ENCODE measurements at places on chromosomes 3 and 15.

- DNase-seq: no peak
Measured at GRCh38 chr3:156170571-156170970, 50.2 kb downstream of the KCNAB1 start.

DNA sequence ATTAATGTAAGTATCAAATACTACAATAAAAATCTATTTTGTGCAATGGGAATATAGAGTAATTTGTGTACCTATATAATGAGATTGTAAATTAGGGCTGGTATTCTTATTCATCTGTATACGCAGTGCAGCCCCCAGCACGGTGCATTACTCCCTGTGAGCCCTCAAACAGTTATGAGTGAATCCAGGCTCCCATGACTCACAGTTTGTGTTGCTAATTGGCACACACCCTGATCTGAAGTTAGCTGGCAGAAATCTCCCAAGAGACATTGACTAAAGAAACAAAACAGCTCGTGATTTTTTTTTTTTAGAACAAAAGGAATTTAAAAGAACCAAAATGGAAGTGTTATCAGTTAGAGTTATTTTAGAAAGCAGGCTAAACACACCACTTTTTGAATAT lies 15.7 kb downstream of the GK5 start:
- DNase-seq: no peak

- no peak for DNase-seq
Measured at GRCh38 chr15:83491486-83491885, 44.3 kb downstream of the SH3GL3 start.

GRCh38 chr3:77380136-77380535 lies 340.2 kb downstream of the ROBO2 start:
- no peak for DNase-seq

GRCh38 chr15:55151631-55152030 lies 45.1 kb downstream of the RSL24D1 start:
- no peak for DNase-seq

DNA sequence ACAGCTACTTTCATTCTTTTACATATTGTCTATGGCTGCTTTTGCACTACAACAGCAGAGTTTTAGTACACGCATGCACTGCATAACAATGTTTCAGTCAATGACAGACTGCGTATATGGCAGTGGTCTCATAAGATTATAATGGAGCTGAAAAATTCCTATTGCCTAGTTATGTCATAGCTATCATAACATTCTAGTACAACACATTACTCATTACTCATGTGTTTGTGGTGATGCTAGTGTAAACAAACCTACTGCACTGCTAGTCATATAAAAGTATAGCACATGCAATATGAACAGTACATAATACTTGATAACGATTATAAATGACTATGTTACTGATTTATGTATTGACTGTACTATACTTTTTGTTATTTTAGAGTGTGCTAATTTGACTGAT lies 47.9 kb downstream of the QTRT2 start:
- no peak for DNase-seq

- DNase-seq: no peak
Measured at GRCh38 chr3:52715714-52716305, 9.9 kb downstream of the SPCS1 start.

GRCh38 chr15:64026591-64026990 lies 19.7 kb downstream of the DAPK2 start:
- DNase-seq: no peak
